ENCODE measurements at places on chromosomes 5 and 9.

DNA sequence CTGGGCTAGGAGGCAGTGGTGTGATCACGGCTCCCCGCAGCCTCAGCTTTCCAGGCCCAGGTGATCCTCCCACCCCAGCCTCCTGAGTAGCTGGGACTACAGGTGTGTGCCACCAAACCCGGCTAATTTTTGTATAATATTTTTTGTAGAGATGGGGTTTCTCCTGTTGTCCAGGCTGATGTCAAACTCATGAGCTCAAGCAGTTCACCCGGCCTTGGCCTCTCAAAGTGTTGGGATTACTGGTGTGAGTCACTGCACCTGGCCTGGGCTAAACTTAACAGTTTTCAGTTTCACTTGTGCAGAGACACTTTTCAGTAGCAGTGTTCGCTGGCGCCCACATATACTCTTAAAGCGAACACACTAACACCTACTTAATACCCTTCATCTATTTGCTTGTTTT is 205.6 kb upstream of the ZNF608 start:
- DNase-seq, result no peak

- no peak for DNase-seq
Measured at GRCh38 chr5:149519601-149520000, 31.6 kb downstream of the CSNK1A1 start.

GRCh38 chr9:137703842-137704508 is 85.2 kb downstream of the EHMT1 start:
- no peak for DNase-seq

GRCh38 chr5:180354966-180355365 is 1.8 kb upstream of the GFPT2 start:
- no peak for DNase-seq

- DNase-seq, result no peak
Measured at GRCh38 chr9:25939126-25939525, 260.9 kb upstream of the TUSC1 start.

- DNase-seq, result no peak
Measured at GRCh38 chr9:126401107-126401506, 74.5 kb downstream of the MVB12B start.

- DNase-seq, result no peak
Measured at GRCh38 chr9:82106536-82106935, 118.0 kb downstream of the SPATA31D1 start.

DNA sequence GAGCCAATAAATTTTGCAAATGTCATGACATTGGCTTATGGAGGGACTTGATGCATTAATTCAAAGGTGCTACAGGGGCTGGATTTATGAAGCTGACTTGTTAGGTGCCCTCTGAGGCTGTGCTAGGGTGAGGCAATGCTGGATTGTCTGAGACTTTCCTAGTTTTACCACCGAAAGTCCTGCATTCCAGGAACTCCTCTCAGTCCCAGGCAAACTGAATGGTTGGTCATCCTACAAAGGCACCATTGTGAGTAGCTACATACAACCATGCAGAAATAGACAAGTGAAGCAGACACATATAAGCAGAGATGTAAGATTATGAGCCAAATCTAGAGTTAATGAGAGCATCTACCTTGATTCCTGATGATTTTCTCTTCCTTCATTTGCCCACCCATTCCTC is 95.3 kb downstream of the LIX1 start:
- no peak for DNase-seq

DNA sequence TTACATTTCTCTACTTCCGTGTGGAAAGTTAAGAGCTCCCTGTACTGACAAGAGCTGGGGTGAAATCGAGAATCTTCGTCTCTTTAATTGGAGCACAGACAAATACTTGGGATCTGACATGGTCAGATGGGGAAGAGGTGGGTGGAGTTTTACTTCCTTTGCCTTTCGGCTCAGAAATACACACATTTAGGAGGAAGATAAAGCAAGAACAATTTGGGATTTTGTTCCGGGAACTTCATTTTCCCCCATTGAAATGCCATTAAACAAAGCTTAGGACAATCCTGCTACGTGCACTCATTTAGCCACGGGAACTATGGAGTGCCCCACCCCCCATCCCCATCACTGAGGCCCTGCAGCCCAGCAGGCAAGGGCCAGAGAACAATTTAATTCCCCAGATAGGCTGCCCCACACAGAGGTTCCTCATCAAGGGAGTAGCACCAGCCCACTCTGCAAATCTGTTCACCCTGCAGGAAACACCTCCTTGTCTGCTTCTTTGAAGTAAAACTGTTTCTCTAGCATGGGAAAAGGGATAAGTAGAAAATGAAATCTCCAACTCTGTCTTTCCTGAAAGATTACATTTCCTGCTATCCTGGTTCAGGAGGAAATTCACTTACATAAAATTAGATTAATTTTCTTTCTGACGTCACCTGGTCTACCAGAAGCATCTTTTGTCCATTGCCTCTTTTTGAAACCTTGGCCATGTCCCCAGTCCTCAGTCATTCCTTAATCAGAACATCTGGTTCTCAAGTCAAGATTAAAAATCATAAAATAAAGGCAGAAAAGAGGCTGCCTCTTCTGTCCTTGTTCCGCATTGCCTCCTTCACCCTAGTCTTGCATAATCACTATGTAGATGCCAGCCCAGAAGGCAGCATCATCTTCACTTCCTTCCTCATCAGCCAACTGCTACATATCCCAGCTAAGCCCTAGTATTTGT is 206.4 kb downstream of the ENC1 start:
- no peak for DNase-seq

DNA sequence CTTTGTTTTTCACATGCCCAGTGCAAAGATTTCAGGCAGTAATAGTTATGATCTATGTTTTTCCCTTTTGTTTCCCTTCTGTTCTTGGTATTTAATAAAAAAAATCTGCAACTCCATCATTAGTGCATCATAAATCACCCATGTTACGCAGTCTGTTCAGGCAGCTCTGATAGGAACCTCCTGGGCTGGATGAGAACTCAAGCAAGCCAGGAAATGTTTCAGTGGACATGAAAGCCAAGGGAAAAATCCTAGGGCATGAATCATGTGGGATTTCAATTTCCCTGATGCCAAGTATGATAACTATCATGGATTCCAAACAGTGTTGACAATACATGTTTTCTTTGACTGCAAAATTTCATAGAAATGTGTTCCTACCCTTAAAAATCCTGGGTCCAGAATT is 119.7 kb upstream of the TARS1 start:
- DNase-seq, result no peak

GRCh38 chr5:156589946-156590216 is 260.2 kb upstream of the PPP1R2B start:
- no peak for DNase-seq

- DNase-seq, result no peak
Measured at GRCh38 chr5:1658665-1659064, 134.9 kb upstream of the LPCAT1 start.

DNA sequence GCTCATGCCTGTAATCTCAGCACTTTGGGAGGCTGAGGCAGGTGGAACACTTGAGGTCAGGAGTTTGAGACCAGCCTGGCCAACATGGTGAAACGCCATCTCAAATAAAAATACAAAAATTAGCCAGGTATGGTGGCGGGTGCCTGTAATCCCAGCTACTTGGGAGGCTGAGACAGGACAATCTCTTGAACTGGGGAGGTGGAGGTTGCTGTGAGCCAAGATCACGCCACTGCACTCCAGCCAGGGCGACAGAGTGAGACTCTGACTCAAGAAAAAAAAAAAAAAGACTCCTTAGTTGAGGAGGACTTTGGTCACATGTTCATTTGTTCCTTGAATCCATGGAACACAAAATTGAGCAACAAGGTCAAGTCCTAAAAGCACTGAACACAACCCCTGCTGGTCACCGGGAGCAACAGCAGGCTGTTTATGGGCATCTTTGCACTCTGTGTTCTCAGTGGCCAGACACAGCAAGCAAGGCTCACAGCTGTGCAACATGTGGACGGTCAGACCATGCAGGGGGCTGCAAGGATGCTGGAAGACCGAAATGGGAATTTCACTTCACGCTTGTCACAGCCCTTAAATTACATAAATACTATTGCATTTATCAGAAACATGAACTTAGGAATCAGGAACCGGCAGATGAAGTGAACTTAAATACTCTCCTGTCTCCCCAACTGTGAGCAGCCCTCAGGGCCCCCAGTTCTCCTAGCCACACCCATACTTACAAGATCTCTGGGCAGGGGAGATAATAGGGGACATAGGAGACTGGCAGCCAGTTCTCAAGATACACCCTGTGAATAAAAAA is 2.8 kb downstream of the GBGT1 start:
- DNase-seq, result no peak

- DNase-seq, result no peak
Measured at GRCh38 chr5:111498346-111498745, 14.0 kb downstream of the STARD4 start.

DNA sequence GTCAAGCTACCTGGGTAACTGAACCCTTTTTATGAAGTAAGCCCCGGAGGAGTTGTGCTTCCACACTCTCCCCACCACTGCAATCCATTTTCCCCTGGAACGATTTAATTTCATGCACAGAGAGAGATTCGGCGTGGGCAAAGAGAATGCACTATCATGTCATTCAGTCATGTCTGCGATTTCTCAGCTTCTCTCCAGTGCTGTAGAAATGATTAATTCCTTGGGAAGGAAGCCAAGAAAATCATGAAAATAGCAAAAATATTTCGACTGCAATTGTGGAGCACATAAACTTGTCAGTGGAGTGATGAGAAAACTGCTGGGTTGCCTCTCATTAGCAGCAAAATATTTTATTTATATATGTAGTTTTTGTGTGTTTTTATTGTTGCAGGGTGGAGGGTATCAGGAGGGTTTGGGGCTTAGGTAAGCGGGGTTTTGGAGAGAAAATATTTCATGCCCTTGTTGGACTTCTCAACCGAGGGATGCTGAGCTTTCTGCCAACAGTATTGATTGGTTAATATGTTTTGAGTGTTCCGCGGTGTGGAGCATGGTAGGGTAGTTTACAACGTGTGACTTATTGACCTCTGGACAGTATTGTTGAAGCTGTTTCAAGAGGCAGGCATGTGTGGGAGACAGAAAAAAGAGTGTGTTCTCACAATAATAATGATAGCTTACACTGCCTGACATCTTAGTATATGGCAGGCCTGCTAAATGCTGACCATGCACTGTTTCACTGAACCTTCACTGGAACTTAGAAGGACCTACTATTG is 69.3 kb downstream of the SGCD start:
- DNase-seq, result no peak

DNA sequence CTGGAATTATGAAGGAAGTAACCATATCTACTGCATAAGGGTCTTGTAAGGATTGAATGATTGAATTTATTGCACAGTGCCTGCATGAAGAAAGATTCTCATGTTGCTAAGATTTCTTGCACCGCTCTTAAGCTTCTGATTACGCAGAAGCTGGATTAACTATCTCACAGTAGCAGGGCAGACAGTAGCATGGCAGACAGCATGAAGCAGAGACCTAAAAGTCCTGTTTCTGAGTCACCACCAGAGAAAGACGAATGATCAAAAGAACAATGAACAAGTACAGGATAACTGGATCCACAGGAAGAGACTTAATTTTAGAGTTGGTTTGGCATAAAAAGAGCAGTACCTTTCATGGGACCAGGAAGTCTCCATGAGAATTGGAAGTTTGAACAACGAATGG is 142.4 kb downstream of the MAPKAP1 start:
- no peak for DNase-seq

- DNase-seq, result no peak
Measured at GRCh38 chr9:95131023-95131943, 186.2 kb downstream of the FANCC start.

DNA sequence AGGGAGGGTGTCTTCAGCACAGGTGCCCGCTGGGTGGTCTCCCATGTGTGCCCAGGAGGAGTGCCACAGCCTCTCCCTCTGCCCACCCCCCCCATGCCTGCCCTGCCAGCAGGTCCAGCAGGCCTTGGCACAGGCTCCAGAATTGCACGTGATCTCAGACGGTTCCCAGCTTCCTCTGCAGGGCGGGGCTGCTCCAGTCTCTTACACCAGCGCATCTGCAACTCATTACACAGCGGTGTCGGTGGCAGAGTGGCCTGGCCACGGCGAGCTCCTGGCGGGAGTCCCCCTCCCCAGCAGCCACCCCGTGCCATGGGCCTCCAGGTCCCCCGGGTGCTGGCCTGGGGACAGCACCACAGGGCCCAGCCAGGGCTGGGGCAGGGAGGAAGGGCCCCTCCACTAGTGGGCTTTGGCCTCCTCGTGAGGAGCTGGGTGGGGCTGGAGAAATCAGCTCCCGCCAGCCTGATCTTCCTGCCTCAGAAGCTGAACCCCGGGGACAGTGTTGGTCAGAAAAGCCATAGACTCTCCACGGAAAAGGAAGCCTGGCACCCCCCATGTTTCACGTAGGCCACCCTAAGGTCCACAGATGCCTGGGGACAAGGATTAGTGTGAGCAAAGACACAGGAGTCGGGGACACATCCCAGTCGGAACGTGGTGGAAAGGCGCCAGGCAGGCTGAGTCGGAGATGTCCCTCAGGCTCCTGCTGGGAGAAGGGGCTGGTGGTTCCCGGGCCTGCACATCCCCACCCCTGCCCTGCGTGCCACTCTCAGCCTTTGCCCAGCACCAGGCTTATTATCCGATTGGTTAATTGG is 40.2 kb downstream of the RXRA start:
- no peak for DNase-seq

DNA sequence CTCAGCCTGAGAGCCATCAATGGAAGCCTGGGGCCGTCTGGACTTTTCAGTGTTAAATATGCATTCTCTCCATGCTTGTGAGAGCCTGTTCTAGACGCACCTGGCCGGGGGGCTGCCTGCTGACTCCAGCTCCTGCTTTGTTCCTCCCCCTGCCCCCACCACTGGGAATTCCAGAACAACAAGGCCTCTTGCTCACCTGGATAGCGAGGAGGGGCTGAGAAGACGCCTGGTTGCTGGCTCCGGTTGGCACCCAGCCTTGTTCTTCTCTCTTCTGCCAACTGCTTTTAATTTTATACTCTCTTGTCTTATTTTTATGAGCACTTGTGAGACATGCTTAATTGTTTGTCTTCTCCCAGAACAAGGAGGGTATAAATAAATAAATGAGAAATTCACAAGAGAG is 15.0 kb upstream of the RAPGEF1 start:
- DNase-seq, result no peak

- DNase-seq, result no peak
Measured at GRCh38 chr5:14766584-14766983, 102.1 kb downstream of the OTULIN start.

DNA sequence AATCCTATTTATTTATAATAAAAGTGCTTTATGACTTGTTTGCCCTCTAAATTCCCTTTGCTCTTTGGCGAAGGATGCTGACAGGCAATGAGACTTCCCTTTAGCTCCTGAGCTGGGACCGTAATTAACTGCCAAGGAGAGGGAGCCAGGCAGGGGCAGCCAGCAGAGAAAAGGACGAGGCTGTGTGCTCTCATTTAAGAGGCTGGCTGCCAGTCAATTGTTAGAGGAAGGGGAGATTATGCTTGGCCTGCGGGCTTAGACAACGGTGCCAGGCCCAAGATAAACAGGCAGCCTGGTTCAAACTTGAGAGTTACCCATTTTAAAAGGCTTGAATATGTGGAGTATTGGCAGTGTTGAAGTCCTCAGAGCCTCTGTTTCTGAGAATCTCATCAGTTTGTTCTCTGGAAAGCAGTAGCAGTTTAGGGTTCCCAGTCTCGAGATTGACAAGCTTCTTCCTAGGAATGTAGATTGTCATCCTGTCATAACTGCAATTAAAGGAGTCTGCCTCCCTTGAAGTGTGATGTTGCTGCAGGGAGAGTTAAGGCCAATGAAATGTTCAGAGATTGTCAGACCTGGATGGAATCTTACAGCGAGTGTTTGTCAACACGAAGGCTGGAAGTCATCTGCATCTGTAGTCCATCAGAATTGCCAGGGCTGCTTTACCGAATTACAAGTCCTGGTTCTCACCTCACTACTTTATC is 113.2 kb downstream of the JAKMIP2 start:
- no peak for DNase-seq

Measured in activated CD8-positive, alpha-beta memory T cell treated with anti-CD3 and anti-CD28 coated beads for 4 hours (primary cell).